ENCODE measurements at places on chromosomes 16 and 17.
A peak's percentile ranks its signal among the peaks of the same experiment; 100 is the strongest.

DNA sequence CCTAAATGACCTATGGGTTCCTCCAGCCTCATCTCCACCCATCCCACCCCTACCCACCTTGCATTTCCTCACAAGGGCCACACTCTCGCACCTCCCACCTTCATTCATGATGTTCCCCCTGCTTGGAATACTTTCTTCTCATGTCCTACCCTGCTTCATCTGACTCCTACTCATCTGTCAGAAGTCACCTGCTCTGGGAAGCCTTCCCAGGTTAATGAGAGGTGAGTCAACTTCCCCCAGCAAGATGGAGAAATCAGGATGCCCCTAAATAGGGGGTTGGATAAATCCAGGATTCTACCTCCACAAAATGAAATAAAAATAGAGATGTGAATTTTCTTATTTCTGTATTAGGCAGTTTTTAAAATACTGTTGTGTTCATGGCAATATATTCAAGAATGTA is 51.0 kb upstream of the WSB1 start:
- ATAC-seq: no peak

GRCh38 chr17:60792250-60792898 is 114.7 kb downstream of the BCAS3 start:
- no peak for ATAC-seq

DNA sequence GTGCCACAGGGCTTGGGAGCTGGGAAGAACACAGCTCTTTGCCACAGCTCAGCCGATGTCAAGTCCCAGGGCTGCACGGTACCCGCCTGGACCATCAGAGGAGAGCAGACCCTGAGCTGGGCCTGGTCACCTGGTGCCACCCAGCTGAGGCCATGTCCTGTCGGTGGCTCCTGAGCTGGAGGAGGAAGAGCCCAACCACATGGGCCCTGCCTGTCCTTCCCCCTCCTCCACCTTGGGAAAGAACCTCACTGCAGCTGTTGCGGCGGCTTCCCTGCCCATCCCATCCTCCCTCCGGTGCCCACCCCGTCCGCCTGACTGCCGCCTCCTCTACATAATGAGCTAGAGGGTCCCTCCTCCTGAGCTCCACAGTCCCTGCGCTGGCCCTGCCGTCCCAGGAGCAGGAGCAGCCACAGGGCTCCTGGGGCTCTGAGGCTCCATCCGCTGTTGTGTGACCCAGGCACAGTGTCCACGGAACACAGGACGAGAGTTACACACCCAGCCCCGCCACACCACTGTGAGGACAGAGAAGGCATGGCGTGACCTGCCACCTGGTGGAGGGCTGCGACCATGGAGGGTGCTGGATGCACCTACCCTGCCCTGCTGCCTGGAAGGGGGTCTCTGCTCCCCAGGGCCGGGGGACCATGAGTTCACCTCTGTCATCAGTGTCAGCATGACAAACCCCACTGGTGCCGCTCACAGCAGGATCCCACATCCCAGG is 21.4 kb upstream of the CHMP6 start:
- peak; percentile 48 for ATAC-seq

DNA sequence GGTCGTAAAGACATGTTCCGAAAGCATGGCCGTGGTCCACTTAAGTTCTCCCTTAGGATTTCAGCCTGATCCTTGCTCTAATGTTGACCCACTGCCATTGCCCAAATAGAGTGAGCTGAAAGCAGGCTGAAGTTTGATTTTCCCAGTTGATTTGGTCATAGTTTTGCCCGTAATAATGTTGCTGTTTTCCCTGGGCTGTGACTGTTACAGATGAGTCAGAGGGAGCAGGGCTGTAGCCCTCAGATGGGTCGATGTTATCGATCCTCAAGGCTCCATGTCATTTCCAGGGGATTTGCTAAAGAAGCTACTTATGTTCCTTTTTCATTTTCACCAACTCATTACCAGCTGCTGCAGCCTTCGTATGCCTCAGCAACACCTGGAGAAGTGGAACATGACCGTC is 169.0 kb upstream of the ZFHX3 start:
- ATAC-seq: no peak

DNA sequence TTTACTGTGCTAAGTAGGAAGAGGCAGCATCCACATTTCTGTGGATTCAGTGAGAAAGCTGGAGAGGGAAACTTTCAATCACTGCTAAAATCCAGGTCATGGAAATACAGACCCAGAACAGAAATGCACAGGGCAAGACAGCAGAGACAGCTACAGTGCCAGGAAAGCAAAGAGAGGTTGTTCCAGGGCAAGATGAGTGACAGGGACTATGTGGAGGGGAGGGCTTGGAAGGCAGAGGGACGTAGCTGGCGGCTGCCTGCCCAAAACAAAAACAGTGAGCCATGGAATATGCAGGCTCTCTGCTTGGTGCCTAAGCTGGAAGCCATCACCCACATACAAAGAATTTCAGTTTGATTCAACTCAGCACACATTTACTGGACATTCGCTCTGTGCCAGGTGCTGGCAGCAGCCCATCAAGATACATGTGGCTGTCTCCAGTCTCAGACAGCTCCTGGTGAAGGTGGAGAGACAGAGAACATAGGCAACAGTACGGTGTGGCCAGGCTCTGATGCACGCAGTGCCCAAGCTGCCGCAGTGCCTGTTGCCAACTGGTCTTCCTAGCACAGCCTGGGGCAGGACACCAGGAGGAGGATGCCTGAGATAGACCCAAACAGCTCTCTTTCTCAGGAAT is 88.7 kb downstream of the AIPL1 start:
- ATAC-seq: no peak

GRCh38 chr17:80675438-80676095 is 130.9 kb downstream of the RPTOR start:
- ATAC-seq: peak; percentile 37

DNA sequence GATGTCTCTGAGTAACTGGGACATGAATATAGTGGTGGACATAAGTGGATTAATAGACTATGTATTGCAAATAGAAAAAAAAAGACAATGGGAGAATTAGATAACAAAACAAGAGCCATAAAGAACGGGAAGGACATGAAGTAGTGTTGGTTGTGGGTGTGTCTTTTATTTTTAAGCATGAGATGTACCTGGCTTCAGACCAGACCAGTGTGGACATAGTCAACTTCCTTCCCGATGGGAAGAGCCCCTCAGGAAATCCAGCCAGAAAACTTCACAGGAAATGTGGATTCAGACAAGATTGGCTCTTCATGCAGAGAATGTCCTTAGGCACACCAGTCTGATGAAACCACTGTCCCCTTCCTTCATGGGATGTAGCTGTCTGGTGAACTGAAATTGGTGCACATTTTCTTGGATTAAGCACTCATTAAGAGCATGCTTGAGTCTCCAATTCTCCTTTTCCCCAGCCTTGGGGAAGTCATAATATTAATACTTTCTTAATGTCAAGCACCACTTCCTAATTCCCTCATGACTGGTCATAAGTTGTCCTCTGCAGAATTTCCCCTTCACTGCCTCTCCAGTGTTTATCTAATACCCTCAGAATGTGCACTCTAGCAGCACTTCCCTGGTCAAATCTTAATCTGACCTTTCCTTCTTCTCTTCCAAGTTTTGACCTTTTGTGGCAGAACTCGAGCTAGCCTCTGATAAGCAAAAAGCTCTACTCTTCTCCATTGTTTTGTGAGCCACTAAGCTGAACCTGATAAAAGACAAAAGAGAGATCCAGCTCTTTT is 350.6 kb upstream of the MAF start:
- no peak for ATAC-seq

DNA sequence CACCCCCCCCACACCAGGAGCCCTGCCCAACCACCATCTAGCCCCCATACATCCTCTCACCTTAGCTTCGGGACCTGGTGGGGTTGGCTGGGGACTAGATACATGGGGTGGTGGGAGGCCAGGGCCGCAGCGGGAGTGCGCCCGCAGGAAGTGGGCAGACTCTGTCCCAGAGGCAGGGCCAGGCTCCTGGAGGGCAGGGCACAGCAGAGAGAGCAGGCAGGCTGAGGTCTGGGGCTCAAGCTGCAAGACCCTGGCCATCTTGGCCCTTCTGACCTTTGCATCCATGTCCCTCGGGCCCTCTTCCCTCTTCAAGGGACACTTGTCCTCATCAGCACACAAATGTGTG is 2.7 kb downstream of the ENKD1 start:
- ATAC-seq: no peak

GRCh38 chr17:57534863-57535248 is 210.2 kb downstream of the CCDC182 start:
- no peak for ATAC-seq

Measured in esophagus mucosa (tissue), 1 donor.